ENCODE measurements at places on chromosomes 12 and 14.

- DNase-seq: no peak
Observed at GRCh38 chr14:38187528-38187927, 20.2 kb upstream of the SSTR1 start.

DNA sequence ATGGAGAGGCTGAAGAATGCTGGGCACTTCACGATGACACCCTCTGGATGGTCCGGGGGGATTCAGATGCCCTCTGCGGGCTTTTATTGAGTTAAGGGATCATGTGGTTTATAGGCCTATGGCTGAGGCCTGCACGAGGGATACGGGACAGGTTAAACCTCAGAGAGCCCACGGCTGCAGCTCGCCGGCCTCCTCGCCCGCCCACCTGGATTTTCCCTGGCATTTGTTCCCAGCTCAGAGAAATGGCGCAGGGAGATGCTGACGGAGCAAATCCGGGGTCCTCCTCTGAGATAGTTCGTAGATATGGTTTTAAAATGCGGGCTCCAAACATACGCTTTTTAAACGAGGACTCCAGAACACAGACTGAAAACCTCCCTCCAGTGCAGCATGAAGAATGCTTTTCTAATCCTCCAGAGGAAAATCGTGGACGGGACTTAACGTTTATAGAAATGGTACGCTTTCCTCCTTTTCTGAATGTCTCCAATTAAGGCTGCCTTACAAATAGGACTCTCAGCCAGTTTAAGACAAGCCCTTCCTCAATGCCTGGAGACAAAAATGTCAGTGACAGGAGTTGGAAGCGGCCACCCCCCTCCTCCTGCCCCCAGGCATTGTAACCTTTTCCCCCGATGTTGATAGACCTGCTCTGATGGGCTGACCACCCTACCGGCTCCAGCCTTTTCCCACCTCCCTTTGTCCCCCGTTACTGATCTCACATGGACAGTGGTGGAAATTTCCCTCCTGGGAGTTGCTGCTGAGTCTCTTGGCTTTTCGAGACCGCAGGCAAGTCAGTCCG, 16.6 kb downstream of the CCND2 start:
- no peak for DNase-seq

DNA sequence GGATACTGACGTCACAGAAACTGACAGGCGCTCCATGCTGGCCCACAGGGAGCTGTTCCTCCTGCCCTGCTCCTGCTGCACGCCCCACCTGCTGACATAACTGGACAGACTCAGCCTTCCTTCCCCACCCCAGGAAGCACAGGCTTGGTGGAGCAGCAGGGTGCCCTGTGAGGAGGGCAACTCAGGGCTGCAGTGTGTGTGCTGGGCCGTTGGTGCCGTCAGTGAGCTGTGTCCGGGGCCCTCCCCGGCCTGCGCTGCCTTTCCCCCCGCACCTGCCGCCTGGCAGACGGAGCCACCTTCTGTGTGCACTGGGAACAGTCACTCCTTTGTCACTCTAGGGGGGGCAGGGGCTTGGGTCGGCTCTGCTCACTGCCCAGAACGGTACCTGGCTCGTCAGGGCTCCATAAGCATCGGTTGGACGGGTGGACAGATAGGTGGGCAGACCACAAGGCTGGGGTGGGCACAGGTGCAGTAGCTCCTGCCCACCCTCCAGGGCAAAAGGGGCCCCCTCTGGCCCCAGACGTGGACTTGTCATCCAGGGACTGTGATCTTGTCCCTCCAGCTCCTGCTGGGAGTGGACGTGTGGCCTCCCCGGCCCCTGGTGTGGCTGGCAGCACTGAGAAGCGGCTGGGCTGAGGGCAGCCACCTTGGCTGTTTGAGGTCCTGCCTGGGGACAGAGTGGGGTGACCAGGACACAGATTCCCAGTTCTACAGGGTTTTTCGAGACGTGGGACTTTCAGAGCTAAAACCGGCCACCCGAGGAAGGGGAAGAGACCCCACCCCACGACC, 32.8 kb downstream of the FBRSL1 start:
- DNase-seq: no peak

- DNase-seq: no peak
Observed at GRCh38 chr14:99966037-99966835, 99.0 kb upstream of the EVL start.

GRCh38 chr14:77103951-77104350, 5.9 kb downstream of the CIPC start:
- no peak for DNase-seq
